ENCODE measurements at places on chromosomes 7 and 10.

DNA sequence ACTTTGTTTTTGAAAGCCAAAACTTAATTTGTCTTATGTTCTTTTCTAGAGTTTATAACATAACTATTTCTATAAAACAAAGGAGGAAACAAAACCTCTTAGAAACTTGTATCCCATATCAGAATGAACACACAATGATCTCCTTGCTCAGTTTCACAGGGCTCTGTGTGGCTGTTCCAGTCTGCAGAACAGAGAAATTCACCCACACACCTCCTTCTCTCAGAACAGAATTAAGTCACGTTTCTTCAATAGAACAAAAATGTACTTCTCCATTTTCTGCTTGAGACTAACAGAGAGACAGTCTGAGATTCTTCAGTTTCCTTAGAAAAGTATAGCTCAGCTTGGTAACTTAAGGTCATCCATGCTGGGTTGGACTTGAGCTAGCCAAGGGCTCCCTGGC lies 15.8 kb upstream of the DOCK1 start:
- DNase-seq: no peak

GRCh38 chr10:90179696-90180407 lies 478.5 kb downstream of the KIF20B start:
- no peak for DNase-seq

DNA sequence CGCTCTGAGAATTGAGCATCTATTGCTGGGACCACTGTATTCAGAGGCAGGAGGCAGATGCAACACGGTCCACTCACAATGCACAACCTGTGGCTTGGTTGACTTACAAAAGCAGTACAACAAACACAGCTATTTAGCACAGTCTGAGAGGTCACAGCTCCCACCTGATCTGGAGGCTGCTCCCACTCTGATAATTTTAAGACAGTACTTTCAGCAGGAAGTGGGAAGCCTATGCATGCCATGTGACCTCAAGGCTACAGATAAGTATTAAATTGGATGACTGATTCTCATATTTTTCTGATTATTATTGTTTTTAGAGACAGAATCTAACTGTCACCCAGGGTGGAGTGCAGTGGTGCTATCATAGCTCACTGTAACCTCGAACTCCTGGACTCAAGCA lies 659.3 kb downstream of the PARD3 start:
- no peak for DNase-seq

- no peak for DNase-seq
These were observed 1.9 kb upstream of the PLAU start for GRCh38 chr10:73908853-73909539.

DNA sequence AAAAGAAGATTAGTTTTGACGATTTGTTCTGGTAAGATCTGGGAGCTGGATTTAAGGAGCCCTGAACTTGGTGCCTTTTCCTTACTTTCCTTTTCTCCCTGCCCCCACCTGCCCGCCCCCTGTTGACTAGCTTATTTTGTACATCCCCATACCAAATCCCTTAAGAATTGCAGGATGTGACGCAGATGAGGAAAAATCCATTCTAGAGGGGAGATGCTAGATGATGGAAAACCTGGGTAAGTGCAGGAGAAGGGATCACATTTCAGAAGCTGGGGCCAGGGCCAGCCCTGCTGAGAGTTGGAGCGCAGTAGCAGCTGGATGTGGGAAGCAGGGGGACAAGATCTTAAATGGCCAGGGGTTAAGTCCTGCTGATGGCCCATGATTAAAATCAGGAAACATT lies 93.9 kb downstream of the CCDC3 start:
- no peak for DNase-seq

- DNase-seq: no peak
These were observed 11.8 kb downstream of the SLC25A13 start for GRCh38 chr7:96310110-96310509.

DNA sequence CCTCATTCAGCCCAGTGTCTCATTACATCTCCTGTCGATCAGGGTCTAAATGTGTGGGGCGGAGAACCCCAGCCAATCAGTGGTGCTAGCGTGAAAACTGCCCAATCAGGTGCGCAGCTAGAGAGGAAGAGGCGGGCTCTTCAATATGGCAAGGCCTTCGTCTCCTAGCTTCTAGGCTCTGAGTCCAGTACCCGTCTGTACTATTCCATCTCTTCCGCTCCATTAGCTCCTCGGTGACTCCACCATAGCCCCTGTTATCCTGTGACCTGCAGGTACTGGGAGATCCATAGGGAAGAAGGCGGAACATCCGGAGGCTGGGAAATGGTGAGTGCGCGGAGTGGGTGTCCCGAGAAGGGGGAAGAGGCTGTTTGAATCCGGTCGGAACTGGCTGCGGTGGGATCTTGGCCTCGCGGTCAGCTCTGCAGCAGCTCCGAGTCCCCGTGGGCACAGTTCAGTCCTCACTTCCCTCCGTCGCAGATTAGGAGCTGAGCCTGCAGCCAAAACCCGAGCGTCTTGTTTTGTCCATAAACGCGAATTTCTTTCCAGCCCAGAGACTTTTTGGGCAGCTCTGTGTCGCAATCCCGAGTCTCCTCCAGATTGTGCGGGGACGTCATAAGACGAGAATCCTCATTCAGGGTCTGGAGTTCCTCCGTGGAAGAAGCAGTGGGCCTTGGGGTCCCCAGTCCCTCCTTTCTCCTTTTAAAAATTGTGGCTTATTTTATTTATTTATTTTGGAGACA lies at the start of gene ZNF727:
Gene ZNF727 (plus strand): TSS at position 134 of the 740 bp plus-strand sequence. CDS start 188 bp downstream, at position 322.
- DNase-seq: no peak

DNA sequence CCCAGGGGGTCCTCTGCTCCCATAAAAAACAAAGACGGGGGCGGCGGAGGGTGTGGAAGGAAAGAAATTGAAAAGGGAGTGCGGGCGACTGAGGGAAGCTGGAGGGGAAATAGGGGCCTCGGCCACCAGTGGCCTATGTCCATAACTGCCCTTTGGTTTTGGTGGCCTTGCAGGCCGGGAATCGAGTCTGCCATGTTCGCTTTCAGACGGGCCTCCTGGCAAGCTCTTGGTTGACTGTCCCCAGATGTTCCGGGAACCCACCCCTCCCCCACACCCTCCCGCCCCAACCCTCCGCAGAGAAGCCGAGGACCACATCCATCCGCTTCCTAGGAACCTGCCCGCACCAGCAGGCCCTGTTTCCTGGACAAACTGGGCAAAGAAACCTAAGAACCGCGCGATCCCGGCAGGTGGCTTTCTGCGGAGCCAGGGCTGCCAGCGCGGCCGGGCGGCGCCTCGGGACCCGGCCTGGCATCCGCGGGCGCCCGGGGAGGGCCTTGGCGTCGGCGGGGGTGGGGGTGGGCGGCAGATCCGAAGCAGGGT lies 20.0 kb upstream of the GATA3 start:
- DNase-seq: no peak

- DNase-seq: no peak
These were observed 6.0 kb downstream of the COL13A1 start for GRCh38 chr10:69807696-69808095.

DNA sequence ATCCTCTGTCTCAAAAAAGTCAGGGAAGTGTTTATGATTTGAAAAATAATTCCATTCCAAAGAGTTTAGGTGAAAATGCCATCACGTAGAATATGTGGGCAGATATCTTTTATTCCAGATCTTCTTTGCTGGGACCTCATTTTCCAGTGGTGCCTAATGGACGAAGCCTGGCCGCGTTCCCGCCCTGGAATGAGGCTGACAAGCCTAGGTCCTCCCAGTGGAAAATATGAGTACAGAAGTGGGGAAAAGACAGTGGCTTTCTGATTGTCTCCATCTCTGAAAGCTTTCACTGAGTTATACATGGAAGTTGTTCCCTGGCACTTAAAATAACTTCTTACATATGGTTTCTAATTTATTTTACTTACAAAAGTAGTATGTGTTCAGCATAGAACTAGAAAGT lies 139.4 kb downstream of the TACC2 start:
- DNase-seq: no peak

GRCh38 chr10:11227103-11227502 lies 209.4 kb downstream of the CELF2 start:
- DNase-seq: no peak

DNA sequence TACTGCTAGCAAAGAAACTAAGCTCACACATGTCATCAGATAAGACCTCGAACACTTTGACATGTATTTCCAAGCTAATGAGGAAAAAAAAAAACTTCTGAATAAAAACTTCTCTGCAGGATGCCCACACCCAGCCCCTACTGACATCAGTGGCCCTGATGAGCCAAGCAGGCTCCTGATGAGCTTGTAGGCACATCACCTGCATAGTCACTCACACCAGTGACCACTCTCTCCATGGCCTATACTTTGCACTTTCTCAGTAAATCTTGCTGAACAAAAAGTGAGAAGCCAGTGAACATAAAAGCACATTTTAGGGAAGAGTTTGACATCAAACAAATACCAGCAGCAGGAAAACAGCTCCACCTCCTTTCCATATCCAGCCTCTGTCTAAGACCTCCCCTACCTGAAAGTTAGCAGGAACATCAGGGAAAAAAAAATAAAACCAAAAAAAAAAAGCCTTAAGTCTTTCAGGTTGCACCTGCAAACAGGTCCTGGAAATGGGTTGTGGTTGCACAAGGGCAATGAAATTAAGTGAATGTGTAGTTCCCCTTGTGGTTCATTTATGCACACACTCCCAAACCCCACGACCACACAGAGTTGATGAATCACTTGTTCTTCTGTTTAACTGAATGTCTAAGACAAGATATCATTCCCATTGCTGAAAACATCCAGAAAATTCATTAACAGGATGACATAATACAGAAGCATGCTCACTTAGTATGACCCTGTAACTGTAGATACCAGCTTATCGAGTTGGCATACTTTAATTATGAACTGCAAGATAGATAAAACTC lies 205.2 kb upstream of the PDE1C start:
- DNase-seq: no peak

GRCh38 chr10:74419958-74420375 lies 268.9 kb downstream of the ADK start:
- no peak for DNase-seq

DNA sequence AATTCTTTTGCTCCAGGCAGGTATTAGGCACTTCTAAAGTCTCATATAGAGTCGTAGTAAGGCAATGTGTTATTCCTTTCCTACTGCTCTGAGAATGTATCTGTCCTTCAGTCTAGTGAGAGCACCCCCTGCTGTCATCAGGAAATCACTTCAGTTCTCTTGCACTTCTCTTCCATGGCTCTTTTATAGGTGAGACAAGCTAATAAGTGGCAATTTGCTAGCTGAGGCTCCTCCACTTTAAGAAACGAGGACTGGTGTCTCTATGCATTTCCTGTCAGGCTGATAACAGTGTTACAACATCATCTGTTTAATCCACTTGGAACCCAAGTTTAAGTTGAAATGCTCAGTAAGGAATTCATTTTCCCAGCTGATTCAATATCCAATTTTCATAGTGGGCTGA lies 350.6 kb downstream of the TFEC start:
- no peak for DNase-seq

GRCh38 chr10:59331661-59332060 lies 30.7 kb downstream of the FAM13C start:
- DNase-seq: no peak

- DNase-seq: no peak
These were observed 54.0 kb downstream of the IFIT5 start for GRCh38 chr10:89468191-89468965.

DNA sequence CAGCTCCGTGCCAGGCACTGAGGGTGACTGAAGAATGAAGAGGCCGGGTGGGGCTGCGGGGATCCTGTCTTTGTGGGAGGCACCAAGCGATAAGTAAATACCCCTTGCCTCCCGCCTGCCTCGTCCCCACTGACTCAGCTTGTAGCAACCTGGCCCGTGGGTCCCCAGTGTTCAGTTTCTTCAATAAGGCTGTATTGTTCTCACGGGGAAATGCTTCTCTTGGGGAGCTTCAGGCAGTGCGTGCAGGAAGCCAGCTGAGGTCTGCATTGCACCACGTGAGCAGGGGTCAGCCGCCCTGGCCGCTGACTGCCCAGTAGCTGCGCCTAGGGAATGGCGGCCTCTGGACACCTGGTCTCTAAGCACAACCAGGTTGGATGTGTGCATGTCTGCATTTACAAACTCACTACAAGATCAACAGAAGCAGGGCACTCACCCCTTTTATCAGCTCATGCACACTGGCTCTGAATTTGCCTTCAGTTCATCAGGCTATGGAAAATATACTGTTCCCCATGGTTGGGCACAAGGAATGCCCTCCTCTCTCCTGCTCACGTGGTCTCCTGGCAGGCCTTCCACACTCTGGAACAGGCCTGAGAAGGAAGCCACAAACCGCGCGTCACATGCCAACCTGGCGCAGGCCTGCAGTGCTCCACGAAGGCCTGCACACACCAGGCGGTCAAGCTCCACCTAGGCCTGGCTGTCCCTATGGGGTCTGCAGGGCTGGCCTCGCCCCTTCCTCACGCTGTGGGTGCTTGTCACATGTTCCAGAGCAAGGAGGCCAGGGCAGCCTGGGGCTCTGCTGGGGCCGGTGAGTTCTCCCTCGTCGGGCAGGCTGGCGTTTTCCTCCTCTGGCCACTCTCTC lies 135.7 kb upstream of the RNF32 start:
- no peak for DNase-seq

DNA sequence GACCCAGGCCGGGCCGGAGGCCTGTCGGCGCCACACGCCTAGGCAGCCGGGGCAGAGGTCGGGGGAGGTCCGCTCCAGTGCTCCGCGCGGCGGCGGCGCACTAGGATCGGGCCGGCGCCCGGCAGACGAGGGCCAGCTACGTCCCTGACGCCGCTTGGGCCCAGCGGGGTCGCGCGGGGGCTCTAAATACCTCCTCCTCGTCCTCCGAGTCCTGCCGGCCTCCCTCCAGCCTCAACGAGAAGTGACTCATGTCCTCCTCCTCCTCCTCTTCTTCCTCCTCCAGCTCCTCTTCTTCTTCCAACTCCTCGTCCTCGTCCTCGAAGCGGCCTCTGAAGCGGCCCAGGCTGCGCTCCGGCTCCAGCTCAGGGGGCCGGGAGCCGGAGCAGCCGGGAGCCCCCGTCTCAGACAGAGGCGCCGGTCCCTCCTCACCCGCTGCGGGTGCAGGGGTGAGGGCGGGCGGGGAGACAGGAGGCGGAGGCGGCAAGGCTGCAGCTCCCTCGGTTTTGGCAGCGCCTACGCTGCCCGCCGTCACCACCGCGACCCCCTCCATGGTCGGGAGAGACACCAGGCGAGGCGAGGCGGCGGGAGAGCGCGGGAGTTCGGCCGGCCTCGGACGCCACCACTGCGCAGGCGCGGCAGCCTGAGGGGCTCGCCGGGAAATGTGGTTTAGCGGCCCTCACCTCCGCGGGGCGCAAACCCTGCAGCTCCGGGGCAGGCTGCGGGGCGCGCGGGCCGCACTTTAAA lies at the start of gene PCGF6:
Gene PCGF6 (minus strand): TSS at position 624 of the 744 bp plus-strand sequence. CDS start 74 bp downstream, at position 550.
- peak; percentile 48 for DNase-seq

DNA sequence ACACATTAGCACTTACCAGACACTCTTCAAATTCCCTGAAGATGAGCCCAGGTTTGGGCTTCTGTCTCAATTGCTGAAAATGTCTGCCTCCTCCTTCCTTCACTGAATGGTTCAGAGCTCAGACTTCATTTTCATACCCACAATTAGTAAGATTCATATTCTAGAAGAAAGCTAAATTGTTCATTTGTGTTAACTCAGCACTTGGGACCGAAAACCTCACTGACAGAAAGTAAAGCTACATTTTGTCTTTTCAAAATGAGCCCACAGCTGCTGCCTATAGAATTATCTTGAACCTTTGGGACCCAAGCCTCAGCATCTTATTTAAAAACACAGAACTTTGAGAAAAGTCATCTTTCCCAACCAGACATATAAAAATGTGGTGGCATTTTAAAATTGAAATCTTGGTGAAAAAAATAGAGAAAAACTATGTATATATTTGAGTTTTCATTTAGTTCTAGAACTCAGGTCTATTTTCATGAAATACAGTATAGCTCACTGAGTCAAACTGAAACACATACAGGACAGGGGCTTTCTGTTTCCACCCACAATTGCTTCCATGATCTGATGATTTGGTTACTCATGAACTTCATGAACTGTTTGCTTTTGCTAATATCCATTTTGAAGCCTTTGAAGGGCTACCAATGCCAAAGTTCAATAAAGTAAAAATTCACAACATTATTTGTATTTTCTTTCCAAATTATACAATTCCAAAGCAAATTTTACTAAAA lies 119.1 kb upstream of the PFKP start:
- DNase-seq: no peak

Measured in activated CD8-positive, alpha-beta memory T cell treated with anti-CD3 and anti-CD28 coated beads for 1 hour (primary cell).